ENCODE measurements at places on chromosomes 4 and X.

- DNase-seq, result no peak
- H3K27ac ChIP-seq, result no peak overlapping the region
- no peaks in the 10 kb centered on the region for H3K4me1 ChIP-seq
- no peak overlapping the region for H3K4me3 ChIP-seq
These were observed 154.6 kb downstream of the ATOH1 start for GRCh38 chr4:93983140-93983539.

DNA sequence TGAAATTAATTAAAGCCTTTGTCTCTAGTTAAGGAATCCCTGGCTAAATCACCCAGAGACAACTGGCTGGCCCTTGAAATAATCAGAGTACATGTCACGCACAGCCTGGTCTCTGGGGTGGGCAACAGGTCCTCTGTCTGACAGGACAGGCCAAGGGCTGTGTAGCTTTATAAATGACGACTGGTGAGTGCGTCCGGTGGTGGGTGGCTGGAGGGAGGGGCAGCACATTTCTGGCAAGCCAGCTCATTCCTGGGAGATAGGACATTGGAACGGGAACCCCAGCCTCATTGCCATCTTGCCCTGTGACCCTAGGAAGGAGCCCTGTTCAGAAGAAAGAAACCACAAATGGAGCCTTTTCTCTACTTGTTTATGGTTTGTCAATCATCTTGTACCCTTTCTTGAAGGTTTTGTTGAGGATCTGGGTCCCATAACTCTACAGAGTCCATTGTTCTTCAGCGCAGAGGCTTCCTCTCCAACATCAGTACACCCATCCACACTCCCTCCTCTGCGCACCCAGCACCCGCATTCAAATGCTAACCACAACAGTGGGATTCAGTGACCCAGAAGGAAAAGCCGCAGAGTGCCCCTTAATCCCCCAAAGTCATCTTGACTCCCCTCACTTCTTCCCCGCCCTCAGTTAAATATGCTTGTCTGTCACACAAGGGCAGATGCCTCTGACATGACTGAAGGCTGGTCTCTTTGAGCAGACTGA lies 368.1 kb downstream of the UNC5C start:
- no peak for DNase-seq
- no peaks in the 10 kb centered on the region for H3K27me3 ChIP-seq
- no peak overlapping the region for H3K4me3 ChIP-seq

- H3K27me3 ChIP-seq, result peaks cover 15% of the 10 kb centered on the region
- H3K36me3 ChIP-seq, result no peaks in the 10 kb centered on the region
- no peak overlapping the region for H3K4me3 ChIP-seq
- no peak overlapping the region for H3K27ac ChIP-seq
These were observed 50.1 kb downstream of the IGFBP7 start for GRCh38 chr4:57059890-57060716.

GRCh38 chrX:31572360-31572759 lies 500.5 kb upstream of the FTHL17 start:
- no peak overlapping the region for H3K27ac ChIP-seq
- H3K27me3 ChIP-seq, result no peaks in the 10 kb centered on the region
- H3K4me1 ChIP-seq, result no peaks in the 10 kb centered on the region
- no peak overlapping the region for H3K4me3 ChIP-seq
- no peak for DNase-seq

DNA sequence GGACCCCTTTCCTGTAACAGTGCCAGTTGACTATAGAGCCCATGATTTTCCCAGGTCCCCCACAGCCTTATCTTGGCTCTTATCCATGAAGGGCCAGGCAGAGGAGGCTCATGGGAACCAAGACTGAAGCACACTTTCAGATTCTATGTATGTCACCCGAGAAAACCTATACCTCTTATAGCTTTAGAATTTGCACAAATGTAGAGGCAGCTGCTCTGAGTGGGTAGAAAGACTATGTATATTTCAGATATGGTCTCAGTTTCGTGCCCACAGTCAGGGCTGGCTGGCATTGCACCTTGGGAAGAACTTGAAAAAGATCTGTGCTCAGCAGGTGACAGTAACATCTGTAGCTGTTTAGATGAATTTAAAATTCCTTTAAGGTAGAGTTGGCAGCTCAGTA lies 8.3 kb upstream of the LNX1 start:
- H3K36me3 ChIP-seq, result no peaks in the 10 kb centered on the region
- peaks cover 5% of the 10 kb centered on the region for H3K27me3 ChIP-seq
- no peaks in the 10 kb centered on the region for H3K4me1 ChIP-seq
- no peak for DNase-seq
- H3K4me3 ChIP-seq, result no peak overlapping the region

GRCh38 chr4:124641715-124642381 lies 70.7 kb downstream of the ANKRD50 start:
- H3K4me1 ChIP-seq, result no peaks in the 10 kb centered on the region
- no peaks in the 10 kb centered on the region for H3K27me3 ChIP-seq
- no peak overlapping the region for H3K27ac ChIP-seq
- no peaks in the 10 kb centered on the region for H3K36me3 ChIP-seq
- H3K4me3 ChIP-seq, result no peak overlapping the region

DNA sequence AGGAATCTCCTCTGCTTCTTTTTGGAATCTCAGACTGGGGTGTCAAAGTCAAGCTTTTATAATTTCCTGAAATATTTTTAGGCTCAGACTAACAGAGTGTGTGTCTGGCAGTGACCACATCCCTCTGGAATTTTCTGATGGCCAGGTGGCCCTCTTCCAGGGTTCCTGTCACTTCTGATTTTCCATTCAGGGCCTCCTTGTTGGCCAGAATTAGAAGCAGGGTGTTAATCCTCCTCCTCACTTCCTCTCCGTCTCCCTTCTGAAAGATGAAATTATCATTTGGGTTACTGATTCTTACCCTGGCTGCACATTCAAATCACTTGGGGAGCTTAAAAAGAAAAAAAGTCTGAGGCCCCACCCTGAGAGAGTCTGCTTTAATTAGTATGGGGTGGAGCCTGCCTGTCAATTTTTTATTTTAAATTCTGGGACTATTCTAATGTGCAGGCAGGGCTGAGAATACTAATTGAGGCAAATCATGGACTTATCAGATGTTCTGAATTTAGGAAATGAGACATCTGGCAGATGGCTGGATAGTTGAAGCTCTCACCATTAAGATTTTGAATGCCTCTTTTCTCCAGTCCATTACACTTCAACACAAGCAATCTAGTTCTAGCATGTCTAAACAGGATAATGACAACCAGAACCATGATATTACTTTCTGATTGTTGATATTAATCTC lies 43.2 kb downstream of the HAND2 start:
- no peaks in the 10 kb centered on the region for H3K36me3 ChIP-seq
- H3K4me3 ChIP-seq, result no peak overlapping the region
- no peak for DNase-seq
- H3K27me3 ChIP-seq, result no peaks in the 10 kb centered on the region
- H3K27ac ChIP-seq, result no peak overlapping the region

- no peaks in the 10 kb centered on the region for H3K27me3 ChIP-seq
- no peak overlapping the region for H3K27ac ChIP-seq
- H3K4me3 ChIP-seq, result no peak overlapping the region
- DNase-seq, result peak; percentile 11
- H3K36me3 ChIP-seq, result no peaks in the 10 kb centered on the region
- H3K4me1 ChIP-seq, result no peaks in the 10 kb centered on the region
These were observed 34.3 kb downstream of the NYX start for GRCh38 chrX:41481264-41482109.

GRCh38 chrX:137545711-137546651 lies 19.9 kb upstream of the ZIC3 start:
- H3K27ac ChIP-seq, result no peak overlapping the region
- no peaks in the 10 kb centered on the region for H3K36me3 ChIP-seq
- no peak for DNase-seq
- peaks cover 39% of the 10 kb centered on the region for H3K27me3 ChIP-seq

- no peak overlapping the region for H3K27ac ChIP-seq
- DNase-seq, result no peak
These were observed 1668.1 kb upstream of the AGA start for GRCh38 chr4:179110356-179110755.
